ENCODE measurements at places on chromosomes 5 and 9. TPM values are rescaled to one million over a fixed set of nuclear protein-coding genes. Genes with fewer than 3 reads are reported as not detected.
A peak's percentile ranks its signal among the peaks of the same experiment; 100 is the strongest.

The UGT3A1 gene
- total RNA-seq: not detected

The SPATA31D4 gene
- total RNA-seq: not detected

DNA sequence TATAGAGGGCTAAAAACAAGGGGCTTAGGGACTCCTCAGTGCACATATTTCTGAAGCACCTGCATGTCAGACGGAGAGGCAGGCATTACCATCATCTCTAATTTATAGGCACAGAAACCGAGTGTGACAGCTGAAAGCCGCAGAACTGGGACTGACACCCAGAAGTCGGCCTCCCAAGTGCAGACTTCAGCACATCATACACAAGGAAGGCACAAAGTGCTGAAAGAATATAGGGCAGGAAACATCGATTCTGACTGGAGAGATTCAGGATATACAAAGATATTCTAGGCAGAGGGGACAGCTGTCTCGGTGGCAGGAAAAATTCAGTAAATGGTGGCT, 11.2 kb downstream of the MRPS27 start:
- peak overlapping the region; percentile 31 for H3K4me3 ChIP-seq
- DNase-seq: no peak
- H3K4me1 ChIP-seq: peaks cover 12% of the 10 kb centered on the region
- peaks cover 35% of the 10 kb centered on the region for H3K36me3 ChIP-seq
- H3K27ac ChIP-seq: peak overlapping the region; percentile 46
- no peaks in the 10 kb centered on the region for H3K27me3 ChIP-seq

GRCh38 chr5:177501874-177502678, 4.7 kb upstream of the PDLIM7 start:
- H3K27me3 ChIP-seq: no peaks in the 10 kb centered on the region
- DNase-seq: no peak
- no peak overlapping the region for H3K27ac ChIP-seq

DNA sequence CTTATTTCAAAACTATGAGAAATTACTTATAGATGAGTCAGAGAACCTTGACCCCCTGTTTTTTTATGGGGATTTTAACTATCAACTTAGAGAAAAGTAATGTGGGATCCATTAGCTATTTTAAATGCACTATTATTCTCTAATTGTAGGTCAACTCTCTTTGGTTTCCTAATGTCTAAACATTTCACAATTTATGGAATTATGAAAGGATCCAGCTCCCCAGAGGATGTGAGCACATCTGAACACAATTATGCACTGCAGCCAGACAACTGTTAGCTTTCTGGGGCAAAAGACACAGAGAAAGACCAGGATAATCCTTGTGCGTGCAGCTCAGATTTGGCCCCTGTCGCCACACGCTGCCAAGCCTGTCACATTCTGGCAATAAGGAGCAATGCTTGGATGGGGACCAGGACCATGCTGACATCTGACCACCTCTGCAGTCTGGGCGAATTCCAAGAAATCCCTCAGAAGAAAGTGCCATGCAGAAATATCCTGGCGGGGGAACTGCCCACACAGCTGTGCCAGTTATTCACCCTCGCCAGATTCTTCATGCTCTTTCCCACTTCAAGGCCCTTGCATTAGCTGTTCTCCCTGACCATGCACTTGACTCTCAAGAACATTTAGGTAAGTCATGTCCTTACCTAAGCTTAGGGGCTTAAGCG, 22.2 kb upstream of the CMBL start:
- no peaks in the 10 kb centered on the region for H3K36me3 ChIP-seq
- no peak overlapping the region for H3K4me3 ChIP-seq
- DNase-seq: no peak
- peaks cover 26% of the 10 kb centered on the region for H3K27me3 ChIP-seq
- H3K27ac ChIP-seq: no peak overlapping the region

GRCh38 chr9:72650206-72650605, 128.8 kb downstream of the TMC1 start:
- DNase-seq: no peak
- no peaks in the 10 kb centered on the region for H3K36me3 ChIP-seq
- H3K27me3 ChIP-seq: no peaks in the 10 kb centered on the region
- H3K4me3 ChIP-seq: no peak overlapping the region
- no peak overlapping the region for H3K27ac ChIP-seq

- no peaks in the 10 kb centered on the region for H3K36me3 ChIP-seq
- H3K27ac ChIP-seq: no peak overlapping the region
- H3K4me3 ChIP-seq: no peak overlapping the region
- H3K27me3 ChIP-seq: no peaks in the 10 kb centered on the region
- H3K4me1 ChIP-seq: no peaks in the 10 kb centered on the region
Observed at GRCh38 chr5:123696921-123697341, 185.0 kb downstream of the CSNK1G3 start.
